AG10803 (cell line): ENCODE measurements at places on chromosomes 1 and 21.

- no peak for DNase-seq
Measured at GRCh38 chr1:229029879-229030235, 241.1 kb upstream of the RAB4A start.

DNA sequence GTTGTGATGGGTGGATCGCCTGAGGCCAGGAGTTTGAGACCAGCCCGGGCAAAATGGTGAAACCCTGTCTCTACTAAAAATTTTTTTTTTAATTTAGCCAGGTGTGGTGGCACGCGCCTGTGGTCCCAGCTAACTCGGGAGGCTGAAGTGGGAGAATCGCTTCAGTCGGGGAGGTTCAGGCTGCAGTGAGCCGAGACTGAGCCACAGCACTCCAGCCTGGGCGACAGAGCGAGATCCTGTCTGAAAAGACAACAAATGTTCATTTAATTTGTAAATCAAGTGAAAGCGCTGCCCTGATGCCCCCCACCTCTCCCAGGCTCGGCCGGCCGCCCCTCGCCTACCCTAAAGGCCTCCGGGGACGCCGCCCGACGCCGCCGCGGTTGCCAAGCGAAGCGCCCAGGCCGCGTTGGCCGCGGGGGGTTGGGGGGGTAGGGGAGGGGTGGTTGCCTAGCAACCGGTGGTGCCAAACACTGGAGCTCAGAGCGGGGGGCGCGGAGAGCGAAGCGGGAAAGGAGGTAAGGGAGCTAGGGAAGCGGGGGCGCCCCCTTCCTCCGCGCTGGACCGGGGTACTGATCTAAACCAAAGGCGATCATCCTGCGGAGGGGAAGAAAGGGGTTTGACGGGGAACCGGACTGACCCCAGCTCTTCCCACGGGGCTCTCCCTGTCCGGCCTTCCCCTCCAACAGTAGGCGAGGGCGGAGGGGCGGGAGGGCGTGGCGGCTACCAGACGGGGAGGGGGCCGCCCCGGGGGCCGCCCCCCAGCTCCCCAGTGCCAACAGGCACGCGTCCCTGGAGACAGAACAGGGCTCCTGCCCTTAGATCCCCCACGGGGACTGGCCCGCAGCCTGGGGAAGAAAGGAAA is at the start of gene TEKT2:
TEKT2 (plus strand) TSS at position 460 of the 862 bp plus-strand sequence. CDS start 828 bp downstream, outside the sequence.
- DNase-seq, result no peak

GRCh38 chr1:233993651-233994050 is 89.2 kb downstream of the SLC35F3 start:
- DNase-seq, result no peak

- DNase-seq, result peak; percentile 41
Measured at GRCh38 chr1:50735443-50735842, 224.6 kb downstream of the FAF1 start.

GRCh38 chr1:112356765-112357164 is 39.2 kb upstream of the CTTNBP2NL start:
- DNase-seq, result no peak

GRCh38 chr21:29174607-29175013 is 44.2 kb downstream of the MAP3K7CL start:
- no peak for DNase-seq

- no peak for DNase-seq
Measured at GRCh38 chr21:41570791-41571355, 62.9 kb upstream of the TMPRSS2 start.

DNA sequence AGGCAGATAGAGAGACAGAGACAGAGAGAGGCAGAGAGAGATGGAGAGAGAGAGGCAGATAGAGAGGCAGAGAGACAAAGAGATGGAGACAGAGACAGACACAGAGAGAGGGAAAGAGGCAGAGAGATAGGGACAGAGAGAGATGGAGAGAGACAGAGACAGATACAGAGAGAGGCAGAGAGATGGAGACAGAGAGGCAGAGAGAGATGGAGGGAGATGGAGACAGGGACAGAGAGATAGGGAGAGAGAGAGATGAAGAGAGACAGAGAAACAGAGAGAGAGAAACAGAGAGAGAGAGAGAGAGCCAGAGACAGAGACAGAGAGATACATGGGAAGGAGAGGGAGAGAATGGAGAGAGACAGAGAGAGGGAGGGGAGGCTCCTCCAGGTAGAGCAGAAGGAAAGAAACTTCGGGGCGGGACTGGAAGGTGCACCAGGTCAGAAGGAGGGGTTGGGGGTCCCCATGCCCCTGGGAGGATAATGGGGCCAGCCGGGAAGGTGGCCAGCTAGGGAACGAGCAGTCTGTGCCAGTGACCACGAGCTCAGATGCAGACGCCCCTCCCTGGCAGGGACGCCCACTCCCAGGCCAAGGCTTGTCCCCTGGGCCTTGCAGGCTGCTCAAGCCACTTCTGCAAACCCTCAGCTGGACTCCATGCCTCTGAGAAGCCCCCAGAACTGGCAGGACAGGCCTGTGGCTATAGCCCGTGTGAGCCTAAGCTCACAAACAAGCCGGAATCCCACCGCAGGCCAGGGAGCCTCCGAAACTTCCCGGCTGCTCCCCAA is 3.3 kb downstream of the FNDC10 start:
- no peak for DNase-seq

GRCh38 chr1:167136806-167137205 is 42.9 kb downstream of the STYXL2 start:
- no peak for DNase-seq

GRCh38 chr1:242427519-242427918 is 97.0 kb downstream of the PLD5 start:
- DNase-seq, result no peak

DNA sequence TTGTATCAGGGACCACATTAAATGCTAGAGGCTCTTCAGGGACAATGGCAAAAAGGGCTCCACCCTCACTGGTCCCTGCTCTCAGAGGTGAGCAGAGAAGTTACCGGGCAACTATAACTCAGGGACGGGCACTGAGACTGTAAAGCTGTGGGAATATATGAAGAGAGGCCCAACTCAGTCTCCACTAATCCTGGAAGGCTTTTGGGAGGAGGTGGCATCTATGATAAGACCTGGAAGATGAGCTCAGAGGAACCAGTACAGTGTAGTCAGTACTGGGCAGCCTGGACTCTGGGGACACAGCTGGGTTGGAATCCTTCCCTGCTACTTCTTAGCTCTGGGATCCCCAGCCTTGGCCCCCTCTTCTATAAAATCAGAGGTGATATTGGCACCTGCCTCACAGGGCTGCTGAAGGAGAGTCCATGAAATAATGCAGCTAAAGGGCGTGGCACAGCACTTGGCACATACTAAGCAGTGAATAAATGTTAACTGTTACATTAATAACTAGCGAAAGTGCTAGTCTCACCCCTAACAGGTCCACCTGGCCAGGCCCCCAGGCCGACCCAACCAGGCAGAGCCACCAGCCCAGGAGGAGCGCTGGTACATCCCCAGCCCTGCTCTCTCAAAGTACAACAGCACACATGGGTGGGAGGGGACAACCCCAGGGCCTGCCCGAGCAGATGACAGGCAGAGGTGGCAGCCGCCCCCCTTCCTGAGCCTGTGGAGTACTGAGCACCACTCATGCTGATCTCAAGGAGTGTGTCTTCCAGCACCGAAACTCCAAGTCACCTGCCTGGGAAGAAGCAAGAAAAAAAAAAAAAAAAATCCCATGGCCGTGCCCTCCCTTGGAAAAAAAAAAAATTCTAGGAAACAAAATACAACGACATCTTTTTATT is 62.7 kb downstream of the CASZ1 start:
- no peak for DNase-seq

DNA sequence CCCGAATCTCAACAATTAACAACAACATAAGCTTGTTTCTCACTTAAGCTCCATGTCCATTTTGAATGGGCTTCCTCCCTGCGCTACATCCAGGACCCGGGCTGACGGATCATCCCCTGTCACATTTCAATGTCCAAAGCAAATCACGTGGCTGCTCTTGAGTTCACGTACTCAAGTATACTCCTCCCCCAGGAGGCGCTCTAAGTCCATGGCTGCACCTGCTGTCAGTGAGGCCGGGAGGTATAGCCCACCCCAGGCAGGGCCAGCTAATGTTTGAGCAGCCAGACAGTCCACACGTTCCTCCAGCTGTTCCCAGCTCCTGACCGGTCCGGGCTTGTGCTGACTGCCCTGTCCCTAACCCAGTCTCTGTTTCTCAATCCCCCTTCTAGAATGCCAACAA is 220.8 kb downstream of the SLC35F3 start:
- peak; percentile 21 for DNase-seq

DNA sequence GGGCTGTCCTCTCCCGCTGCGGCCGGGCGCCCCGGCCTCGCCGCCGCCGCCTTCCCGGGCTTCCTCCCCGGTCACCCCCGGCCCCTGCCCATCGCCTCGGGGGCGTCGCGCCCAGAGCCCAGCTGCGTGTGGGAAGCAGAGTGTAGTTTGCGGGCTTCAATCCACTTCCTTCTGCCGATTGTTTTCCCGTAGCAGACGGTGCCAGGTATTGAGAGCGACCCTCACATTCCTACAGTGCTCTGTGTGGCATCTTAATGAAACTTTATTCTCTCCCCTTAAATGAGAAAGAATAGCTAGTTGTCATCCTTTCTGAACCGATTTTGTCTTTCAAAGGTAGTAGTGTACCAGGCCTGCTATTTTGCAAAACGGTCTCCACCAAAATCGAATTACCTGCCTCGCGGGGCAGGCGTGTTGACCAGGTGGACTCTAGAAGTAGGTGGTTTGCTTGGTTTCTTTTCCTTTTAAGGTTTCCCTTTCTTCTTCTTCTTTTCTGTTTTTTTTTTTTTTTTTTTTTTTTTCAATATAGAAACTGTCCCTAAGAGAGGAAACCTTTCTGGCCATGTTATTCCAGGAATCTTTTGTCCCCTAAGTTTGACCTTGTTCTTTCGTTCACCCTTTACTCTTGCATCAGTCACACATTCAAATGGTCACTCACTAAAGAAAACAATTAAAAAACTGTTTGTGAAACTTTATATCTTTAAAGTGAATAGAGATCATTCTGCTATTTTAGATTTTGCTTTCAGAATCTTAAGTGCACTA is 881 bp downstream of the USP25 start:
- DNase-seq, result no peak

DNA sequence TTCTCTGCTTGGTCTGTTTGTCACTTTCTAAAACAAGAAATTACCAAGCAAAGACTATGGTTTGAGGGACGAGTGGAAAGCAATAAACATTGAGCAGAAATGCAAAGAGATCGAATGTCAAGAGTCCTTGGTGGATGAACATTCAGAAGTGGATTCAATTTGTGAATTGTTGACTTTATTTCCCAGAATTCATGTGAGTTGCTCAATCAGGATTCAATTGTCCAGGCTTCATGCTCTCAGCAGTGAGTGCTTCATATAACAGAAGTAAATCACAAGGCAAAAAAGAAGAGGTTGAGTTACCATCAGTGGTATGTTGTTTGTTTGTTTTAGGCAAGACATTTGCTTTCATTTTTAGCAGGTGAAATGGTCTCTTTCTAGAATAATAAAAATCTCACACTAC is 31.9 kb downstream of the NGF start:
- DNase-seq, result no peak

DNA sequence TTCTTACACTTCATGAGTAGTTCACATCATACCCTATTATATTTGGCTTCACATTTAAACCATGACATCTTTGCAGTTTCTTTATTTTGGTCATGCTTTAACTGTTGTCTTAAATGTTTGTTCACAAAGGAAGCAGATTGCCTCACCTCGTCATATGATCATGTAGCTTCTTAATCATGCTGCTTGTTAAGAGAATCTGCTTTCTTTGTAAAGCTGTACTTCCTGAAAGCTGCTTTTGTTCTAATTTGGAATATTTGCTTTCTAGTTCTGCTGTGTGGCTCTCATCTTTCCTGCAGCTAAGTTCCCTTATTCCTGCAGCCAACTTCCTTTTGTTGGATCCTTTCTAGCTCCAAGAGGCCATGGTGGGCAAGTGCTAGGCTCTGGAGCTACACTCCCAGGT is 62.9 kb upstream of the SIM2 start:
- DNase-seq, result no peak

GRCh38 chr1:230054092-230054749 is 12.8 kb upstream of the GALNT2 start:
- DNase-seq, result no peak

- peak; percentile 68 for DNase-seq
Measured at GRCh38 chr1:17207966-17208418, 3.1 kb downstream of the PADI1 start.

GRCh38 chr1:7616076-7616832 is 154.8 kb upstream of the VAMP3 start:
- peak; percentile 28 for DNase-seq

GRCh38 chr1:177926201-177926600 is 43.7 kb downstream of the SEC16B start:
- DNase-seq, result no peak

DNA sequence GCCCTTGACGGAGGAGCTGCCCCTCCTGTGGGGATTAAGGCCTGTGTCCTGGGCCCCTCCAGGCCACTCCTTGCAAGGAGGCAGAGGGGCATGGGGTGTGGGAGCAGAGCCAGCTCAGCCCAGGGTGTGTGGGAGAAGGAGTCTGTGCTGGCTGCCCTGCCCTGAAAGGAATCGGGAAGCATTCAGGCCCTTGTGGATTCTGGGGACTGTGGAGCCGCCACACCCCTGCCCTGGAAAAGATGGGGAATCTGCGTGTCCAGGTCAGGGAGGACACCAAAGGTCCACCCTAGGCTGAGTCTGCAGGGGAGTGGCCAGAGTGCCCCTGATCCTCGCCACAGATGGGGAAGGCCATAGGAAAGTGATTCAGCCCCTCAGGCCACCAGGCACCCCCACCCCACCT is 16.5 kb upstream of the PRDM16 start:
- DNase-seq, result no peak

DNA sequence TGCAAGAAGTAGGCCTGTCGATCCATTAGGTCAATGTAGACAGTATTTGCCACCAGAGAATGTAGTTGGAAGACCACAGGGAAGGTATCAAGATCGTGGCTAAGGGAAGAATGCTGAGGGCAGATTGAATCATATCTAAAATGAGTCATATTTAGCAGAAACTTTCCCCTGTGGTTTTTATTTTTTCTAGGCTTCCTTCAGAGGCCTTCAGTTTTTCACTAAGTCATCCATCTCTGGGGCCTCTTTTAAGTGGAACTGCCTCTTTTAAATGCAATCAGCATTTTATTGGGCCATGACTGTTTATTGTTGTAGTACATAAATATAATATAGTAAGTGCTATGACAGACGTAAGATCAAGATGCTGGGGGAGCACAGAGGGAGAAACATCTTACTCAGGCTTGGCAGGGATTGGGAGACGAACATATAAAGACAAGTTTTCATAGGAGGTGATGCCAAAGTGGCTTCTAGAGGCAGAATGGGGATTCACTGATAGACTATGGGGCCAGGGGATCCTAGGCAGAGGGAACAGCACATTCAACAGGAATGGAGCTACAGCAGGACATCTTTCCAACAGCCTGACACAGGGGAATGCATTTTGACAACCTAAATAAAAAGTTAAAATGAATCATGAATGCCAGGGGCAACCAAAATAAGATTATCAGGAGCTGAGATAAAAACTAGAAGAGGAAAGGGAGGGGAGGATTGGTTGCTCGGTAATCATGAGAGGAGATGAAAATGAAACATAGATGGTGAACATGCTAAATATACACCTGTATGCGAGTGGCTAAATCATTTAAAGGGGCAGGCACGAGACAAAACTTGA is 20.1 kb downstream of the UBE2U start:
- peak; percentile 84 for DNase-seq
